ENCODE measurements at places on chromosomes 16 and 17. TPM values are rescaled to one million over a fixed set of nuclear protein-coding genes. Genes with fewer than 3 reads are reported as not detected.
A peak's percentile ranks its signal among the peaks of the same experiment; 100 is the strongest.

DNA sequence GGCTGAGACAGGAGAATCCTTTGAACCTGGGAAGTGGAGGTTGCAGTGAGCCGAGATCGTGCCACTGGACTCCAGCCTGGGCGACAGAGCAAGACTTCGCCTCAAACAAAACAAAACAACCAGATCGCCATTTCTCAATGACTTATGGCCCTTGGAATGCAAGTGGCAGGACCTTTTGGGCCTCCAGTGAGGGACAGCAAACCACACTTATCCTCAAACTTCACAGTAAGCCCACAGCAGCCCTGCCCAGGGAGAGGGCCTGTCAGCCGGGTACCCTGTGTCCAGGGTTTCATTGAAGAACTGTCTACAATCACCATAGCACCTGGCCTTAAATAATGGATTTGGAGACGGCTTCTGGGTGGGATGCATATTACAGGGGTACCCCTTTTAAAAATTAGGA lies 11.7 kb downstream of the TRAF4 start:
- H3K27me3 ChIP-seq: no peaks in the 10 kb centered on the region
- H3K36me3 ChIP-seq: no peaks in the 10 kb centered on the region
- no peak for DNase-seq
- H3K4me1 ChIP-seq: peaks cover 2% of the 10 kb centered on the region

The NRN1L gene
- total RNA-seq: not detected

DNA sequence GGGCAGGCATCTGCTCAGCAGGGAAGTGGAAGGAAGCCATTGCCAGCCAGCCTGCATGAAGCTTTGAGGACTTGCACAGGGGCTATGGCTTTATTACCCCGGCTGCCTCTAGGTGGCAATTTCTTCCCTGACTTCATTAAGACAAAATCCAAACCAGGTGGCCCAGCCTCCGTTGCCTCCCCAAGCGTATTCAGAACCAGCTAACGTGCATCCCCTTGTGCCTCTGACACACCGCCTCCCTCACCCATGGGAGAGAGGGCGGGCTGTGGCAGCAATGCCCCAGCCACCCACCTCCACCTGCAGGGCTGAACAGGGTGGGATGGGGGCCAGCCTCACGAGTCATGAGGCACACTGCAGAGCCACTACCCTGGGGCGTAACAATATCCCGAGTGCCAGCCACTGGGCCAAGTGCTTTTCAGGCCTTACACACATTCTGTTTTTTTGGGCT lies 6.8 kb downstream of the KIFC3 start:
- peak; percentile 35 for DNase-seq
- H3K4me1 ChIP-seq: peaks cover 49% of the 10 kb centered on the region
- H3K27ac ChIP-seq: no peak overlapping the region
- H3K27me3 ChIP-seq: no peaks in the 10 kb centered on the region
- no peaks in the 10 kb centered on the region for H3K36me3 ChIP-seq

GRCh38 chr16:77869997-77870813 lies 81.8 kb downstream of the VAT1L start:
- no peak overlapping the region for H3K4me3 ChIP-seq
- no peaks in the 10 kb centered on the region for H3K27me3 ChIP-seq
- DNase-seq: no peak
- no peaks in the 10 kb centered on the region for H3K36me3 ChIP-seq
- H3K27ac ChIP-seq: no peak overlapping the region

The FA2H gene
- not detected for total RNA-seq

- no peak overlapping the region for H3K27ac ChIP-seq
- peaks cover 27% of the 10 kb centered on the region for H3K36me3 ChIP-seq
- DNase-seq: no peak
- H3K27me3 ChIP-seq: no peaks in the 10 kb centered on the region
Observed at GRCh38 chr17:80931421-80932265, 60.0 kb upstream of the CHMP6 start.

GRCh38 chr16:68999114-68999513 lies 106.3 kb upstream of the HAS3 start:
- DNase-seq: no peak
- H3K4me3 ChIP-seq: no peak overlapping the region
- H3K4me1 ChIP-seq: no peaks in the 10 kb centered on the region
- no peaks in the 10 kb centered on the region for H3K36me3 ChIP-seq
- no peak overlapping the region for H3K27ac ChIP-seq
- no peaks in the 10 kb centered on the region for H3K27me3 ChIP-seq

The CCNF gene
- 1.2 TPM for total RNA-seq

The KRTAP1-1 gene
- not detected for total RNA-seq

- H3K36me3 ChIP-seq: no peaks in the 10 kb centered on the region
- H3K27ac ChIP-seq: no peak overlapping the region
- no peaks in the 10 kb centered on the region for H3K4me1 ChIP-seq
Observed at GRCh38 chr16:23055481-23055880, 93.8 kb downstream of the USP31 start.

The HBA2 gene
- total RNA-seq: 11.9 TPM

DNA sequence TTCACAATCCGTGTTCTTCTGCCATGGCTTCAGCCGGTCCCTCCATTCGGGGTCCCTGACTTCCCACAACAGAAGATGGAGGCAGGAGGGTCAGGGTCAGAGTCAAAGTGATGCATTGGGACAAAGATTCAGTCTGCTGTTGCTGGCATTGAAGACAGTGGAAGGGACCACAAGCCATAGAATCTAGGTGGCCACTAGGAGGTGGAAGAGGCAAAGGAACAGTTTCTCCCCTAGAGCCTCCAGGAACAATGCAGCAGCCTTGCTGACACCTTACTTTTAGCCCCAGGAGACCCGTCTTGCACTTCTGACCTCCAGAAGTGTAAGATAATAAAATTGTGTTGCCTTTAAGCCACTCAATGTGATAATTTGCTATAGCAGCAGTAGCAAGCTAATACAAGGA lies 55.9 kb downstream of the MFSD11 start:
- no peak overlapping the region for H3K27ac ChIP-seq
- H3K36me3 ChIP-seq: no peaks in the 10 kb centered on the region
- no peaks in the 10 kb centered on the region for H3K4me1 ChIP-seq
- no peak for DNase-seq
- H3K4me3 ChIP-seq: no peak overlapping the region

DNA sequence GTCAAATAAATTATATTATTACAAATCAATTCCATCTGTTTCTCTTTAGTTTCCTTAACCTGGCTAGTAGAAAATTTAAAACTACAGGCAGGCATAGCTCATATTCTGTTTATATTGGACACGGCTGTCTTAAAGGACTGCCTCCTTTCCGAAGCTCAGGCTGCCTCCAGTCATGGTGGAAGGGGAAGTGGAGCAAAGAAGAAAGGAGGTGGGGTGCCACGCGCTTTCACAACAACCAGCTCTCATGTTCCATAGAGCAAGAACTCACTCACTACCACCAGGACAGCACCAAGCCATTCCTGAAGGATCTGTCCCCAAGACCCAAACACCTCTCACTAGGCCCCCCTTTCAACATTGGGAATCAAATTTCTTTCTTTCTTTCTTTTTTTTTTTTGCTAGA lies 149.3 kb upstream of the KCNJ18 start:
- H3K27ac ChIP-seq: no peak overlapping the region
- no peak for DNase-seq
- H3K4me3 ChIP-seq: no peak overlapping the region
- no peaks in the 10 kb centered on the region for H3K4me1 ChIP-seq
- H3K27me3 ChIP-seq: no peaks in the 10 kb centered on the region

GRCh38 chr17:58046239-58047094 lies 36.8 kb upstream of the DYNLL2 start:
- peaks cover 2% of the 10 kb centered on the region for H3K27me3 ChIP-seq
- no peak overlapping the region for H3K27ac ChIP-seq
- DNase-seq: no peak
- H3K4me1 ChIP-seq: no peaks in the 10 kb centered on the region

GRCh38 chr17:29591146-29591736 lies 1.7 kb upstream of the ANKRD13B start:
- peak overlapping the region; percentile 89 for H3K27ac ChIP-seq
- H3K36me3 ChIP-seq: no peaks in the 10 kb centered on the region
- H3K4me3 ChIP-seq: peak overlapping the region; percentile 84
- DNase-seq: peak; percentile 62
- H3K27me3 ChIP-seq: no peaks in the 10 kb centered on the region
- H3K4me1 ChIP-seq: peaks cover 68% of the 10 kb centered on the region

The SPATA32 gene
- total RNA-seq: not detected

Measured in psoas muscle (tissue), 8 donors.